ENCODE measurements at places on chromosomes 2 and 18.

DNA sequence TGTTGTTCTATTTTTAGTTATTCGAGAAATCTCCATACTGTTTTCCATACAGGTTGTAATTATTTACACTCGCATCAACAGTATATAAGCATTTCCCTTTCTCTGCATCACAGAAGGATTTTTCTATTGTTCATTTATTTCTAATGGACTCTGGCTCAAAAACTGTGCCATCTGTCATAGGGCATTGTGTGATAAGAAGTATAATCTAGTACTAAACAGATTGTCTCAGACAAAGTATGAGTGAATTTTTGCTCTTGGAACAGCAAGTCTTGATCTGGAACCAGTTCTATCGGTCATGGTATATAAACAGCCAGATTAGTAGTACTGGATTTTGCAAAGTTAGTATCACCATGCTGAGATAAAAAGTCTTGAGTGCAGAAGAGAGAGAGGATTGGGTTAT lies 145.8 kb downstream of the KIAA1328 start:
- no peak for DNase-seq

DNA sequence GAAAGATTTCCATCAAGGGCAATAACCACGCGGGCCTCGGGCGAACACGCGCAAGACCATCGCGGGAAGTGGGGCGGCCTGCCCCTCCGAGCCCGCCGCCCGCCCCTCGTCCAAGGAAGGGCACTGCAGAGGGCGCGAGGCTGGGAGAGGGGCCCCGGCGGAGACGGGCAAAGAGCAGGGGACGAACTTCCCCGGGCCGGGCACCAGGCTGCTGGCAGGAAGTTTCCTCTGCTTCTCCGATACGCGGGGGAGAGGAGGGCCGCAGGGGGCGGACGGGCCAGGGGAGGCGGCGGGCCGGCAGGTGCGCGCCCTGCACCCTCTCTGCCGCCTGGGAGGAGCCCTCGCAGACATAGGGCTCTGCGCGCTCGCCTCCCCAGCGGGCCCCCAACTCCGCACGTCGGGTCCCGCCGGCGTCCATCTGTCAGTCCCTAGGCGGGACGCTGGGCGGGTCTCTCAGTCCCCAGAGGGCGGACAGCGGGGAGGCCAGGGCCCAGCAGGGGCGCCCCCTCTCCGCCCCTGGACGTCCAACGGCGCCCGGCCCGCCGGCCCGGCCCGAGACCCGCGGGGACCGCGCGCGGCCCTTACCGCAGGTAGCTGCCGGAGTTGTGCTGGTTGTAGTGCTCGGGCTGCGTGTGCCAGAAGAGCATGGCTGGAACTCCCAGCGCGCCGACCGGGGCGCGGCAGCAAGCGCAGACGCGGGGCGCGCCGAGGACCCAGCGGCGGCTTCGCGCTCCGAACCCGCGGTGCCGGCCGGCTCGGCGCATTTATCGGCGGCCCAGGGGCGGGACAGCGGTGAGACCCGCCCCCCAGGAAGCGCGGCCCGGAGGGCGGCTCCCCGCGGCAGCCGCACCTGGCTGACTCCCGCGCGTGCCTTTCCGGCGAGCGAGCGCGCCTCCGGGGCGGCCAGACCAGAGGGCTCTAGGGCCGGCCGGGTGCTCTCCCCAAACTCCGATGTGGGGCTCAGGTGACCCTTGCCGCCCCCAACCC lies at the start of gene TFCP2L1:
Gene TFCP2L1 (minus strand): TSS at position 740 of the 987 bp plus-strand sequence. CDS start 93 bp downstream, at position 647.
- DNase-seq, result no peak

DNA sequence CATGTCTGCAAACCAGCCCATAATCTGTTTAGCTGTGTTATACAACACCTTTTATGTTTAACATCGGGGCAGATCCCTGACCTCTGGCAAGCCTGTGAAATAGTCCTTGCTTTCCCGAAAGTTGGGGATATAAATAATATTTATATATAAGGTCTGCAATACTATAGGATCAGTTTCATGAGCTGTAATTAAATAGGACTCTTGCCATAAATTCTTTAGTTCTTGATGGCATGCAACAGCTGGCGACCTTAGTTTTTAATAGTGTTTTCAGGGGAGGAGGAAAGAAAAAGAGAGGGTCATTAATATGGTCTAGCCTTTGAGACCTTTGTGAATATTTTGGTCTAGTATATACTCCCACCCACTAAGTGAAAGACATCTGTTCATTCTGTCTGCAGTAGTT lies 166.5 kb downstream of the MTX2 start:
- DNase-seq, result no peak

DNA sequence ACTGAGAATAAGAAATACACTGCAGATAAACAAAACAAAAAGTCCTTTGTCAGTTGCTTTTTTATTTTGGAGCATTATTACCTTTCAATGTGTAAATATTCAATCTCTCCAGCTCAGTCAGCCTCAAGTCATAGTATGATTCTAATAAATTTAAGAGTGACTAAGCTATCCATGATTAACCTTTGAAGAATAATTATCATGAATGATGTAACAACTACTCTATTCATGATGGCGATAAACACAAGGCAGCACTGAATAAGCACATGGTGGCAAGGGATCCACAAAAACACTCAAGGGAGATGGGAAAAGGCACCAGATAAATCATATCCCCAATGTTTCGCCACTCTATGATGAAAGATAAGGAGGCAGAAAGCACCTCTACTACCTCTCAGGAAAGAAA lies 67.0 kb downstream of the MAP4K3 start:
- DNase-seq, result no peak

DNA sequence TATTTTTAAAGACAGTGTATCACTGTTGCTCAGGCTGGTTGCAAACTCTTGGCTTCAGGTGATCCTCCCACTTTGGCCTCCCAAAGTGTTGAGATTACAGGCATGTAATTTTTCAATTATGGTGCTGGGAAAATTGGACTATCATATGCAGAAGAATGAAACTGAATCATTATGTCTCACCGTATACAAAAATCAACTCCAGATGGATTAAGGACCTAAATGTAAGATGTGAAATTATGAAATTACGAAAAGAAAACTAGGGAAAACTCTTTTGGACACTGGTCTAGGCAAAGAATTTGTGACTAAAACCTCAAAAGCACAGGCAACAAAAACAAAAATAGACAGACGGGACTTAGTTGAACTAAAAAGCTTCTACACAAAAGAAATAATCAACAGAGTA lies 31.2 kb downstream of the MAP3K2 start:
- no peak for DNase-seq

- no peak for DNase-seq
These were observed 108.9 kb upstream of the ITGA4 start for GRCh38 chr2:181348107-181348837.

DNA sequence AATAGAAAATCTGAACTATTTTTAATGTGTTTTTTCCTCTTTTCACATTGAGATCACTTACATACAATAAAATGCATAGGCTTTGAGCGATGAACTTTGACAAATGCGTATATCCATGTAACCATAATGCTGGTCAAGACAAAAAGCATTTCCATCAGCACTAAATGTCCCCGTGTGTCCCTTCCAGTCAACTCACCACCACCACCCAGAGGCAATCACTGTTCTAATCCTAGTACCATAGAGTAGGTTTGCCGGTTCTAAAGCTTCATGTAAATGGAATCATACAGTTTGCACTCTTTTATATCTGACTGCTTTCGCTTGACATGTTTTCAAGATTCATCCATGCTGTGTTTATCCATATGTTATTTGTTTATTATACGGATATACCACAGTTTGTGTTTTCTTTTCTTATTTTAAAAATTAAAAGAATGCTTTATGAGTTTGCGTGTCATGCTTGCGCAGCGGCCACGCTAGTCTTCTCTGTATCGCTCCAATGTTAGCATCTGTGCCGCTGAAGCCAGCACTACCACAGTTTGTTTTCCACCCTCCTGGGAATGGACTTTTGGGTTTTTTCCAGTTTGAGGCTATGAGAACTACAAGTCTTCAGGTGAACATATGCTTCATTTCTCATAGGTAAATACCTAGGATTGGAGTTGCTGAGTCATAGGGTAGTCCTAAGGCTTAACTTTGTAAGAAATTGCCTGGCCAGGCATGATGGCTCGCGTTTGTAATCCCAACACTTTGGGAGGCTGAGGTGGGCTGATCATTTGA lies 197.5 kb upstream of the CHAC2 start:
- DNase-seq, result no peak

DNA sequence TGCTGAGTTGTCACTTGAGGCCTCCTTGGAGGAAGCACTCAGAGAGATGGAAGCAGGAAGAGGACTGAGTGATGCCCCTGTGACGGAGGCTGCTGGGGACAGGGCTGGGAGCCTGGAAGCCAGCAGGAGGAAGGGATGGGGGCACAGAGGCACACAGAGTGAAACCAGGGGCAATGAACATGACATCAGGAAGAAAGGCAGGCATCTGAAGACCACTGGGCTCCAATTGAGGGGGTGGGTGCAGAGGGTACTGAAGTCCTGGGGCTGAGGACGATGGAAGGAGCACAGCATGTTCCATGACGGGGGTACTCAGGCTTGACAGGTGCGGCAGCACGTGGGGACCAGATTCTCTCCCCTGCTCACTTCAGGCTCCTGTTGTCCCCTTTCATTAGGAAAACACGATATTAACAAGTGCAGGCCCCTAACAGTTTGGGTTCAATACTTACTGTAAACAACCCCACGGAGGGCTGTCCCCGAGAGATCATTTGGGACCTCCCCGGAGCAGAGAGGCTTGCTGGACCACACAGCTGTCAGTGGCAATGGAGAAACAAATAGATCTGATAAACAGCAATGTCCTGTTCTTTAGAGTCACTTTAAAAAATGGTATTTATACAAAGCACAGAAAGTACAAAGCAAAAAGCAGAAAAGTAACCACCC lies 8.7 kb downstream of the INPP5D start:
- no peak for DNase-seq

GRCh38 chr2:104944495-104944894 lies 90.6 kb downstream of the POU3F3 start:
- no peak for DNase-seq

GRCh38 chr2:1482981-1483380 lies 69.7 kb downstream of the TPO start:
- no peak for DNase-seq

- no peak for DNase-seq
These were observed 155.6 kb upstream of the DSEL start for GRCh38 chr18:67672155-67672554.

GRCh38 chr2:140502951-140503630 lies 1627.7 kb downstream of the LRP1B start:
- no peak for DNase-seq

- DNase-seq, result no peak
These were observed 65.1 kb downstream of the CERS6 start for GRCh38 chr2:168521053-168521741.

- DNase-seq, result no peak
These were observed 43.3 kb downstream of the TIMM21 start for GRCh38 chr18:74191577-74191976.

DNA sequence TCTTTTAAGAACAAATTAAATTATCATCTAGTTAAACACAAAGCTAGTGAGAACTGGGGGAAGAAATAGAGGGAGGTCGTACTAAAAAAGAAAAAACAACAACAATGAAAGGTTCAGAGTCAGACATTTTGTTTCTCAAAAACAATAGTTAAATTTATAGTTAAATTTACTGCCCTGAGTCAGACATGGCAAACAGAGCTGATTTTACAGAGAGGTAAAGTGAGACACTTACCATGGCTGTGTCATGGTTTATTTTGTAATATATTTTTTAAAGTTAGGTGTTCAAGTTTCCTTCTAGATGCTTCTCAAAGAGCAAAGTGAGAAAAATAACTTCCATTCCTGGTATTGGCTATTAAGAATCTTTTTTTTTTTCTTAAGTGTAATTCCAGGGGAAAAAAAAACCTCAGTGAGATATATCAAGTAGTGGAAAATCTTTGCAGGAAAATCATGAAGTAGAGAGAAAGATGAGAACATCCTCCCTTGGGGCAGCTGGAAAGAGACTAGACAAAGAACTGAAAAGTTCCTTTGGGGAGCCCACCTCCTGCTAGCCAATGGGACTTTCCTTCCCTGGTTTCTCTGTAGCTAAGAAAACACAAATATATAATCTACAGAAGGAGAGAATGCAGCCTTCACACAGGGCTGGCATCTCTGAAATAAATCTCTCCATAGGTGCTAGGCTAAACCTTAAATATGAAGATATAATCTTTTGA lies 12.3 kb downstream of the KLF7 start:
- no peak for DNase-seq

- no peak for DNase-seq
These were observed 121.4 kb upstream of the MAP3K20 start for GRCh38 chr2:172953970-172954852.

- no peak for DNase-seq
These were observed 78.7 kb upstream of the ITGA4 start for GRCh38 chr2:181378491-181378890.

GRCh38 chr18:63409301-63409700 lies 13.0 kb downstream of the VPS4B start:
- DNase-seq, result no peak

GRCh38 chr2:237693291-237693994 lies 66.1 kb downstream of the LRRFIP1 start:
- DNase-seq, result no peak

DNA sequence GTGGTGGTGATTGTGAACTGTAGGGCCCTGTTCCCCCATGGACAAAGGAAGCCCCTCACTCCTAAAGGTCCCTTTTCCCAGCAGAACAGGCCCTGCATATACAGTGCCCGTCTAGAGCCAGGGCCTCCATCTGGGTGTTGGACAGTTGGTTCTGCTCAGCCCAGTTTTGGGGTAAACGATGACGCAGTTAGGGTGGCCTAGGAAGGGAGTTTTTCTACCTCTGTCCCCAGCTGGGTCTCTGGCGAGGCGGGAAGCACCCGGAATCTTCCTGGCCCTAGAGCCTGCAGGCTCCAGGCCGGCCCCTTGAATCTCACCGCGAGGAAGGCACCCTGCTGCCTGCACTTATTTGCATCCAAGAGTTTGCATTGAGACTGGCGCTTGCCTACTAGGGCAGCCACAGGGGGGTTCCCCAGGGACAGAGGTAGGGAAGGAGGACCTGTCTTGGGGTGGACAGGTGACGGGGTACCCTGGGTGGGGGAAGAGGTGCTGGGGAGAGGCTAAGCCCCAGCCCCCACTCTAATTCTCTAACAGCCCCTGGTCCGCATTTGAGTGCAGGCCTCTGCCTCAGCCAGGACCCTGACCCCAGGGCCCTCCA lies 529 bp upstream of the MTA3 start:
- DNase-seq, result peak; percentile 1

- no peak for DNase-seq
These were observed 126.8 kb downstream of the CDH20 start for GRCh38 chr18:61459896-61460648.

DNA sequence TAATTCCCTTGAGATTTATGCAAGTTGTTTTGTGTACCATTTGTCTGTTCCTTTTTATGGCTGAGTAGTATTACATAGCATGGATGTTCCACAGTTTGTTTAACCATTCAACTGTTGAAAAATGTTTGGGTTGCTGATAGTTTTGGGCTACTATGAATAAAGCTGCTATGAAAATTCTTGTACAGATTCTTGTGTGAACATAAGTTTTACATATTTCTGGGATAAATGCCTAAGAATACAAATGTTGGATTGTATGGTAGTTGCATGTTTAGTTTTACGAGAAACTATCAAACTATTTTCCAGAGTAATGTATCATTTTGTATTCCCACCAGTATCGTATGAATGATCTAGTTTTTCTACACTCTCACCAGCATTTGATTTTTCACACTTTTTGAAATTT lies 407.3 kb downstream of the PLCL1 start:
- DNase-seq, result no peak

All from stimulated activated CD4-positive, alpha-beta T cell treated with anti-CD3 and anti-CD28 coated beads, Interleukin-4, amount 100 ng/mL, for 4 hours (primary cell).